ENCODE measurements at places on chromosomes 3 and 15.

DNA sequence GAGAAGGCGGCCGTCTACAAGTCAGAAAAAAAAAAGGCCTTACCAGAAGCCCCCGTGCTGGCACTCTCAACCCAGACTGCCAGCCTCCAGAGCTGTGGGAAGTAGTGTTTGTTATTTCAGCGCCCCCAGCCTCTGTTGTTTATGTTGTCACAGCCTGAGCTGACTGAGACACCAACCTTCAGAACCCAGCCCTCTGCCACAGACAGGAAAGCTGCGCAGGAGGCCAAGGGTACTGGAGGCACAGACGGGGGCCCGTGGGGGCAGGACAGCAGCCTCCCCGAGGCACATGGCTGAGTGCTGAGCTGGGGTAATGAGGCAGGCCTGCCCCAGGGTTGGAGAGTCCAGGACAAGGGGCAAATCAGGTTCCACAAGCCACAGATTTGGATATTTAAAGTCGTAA, 33.7 kb downstream of the HCN4 start:
- DNase-seq = no peak

DNA sequence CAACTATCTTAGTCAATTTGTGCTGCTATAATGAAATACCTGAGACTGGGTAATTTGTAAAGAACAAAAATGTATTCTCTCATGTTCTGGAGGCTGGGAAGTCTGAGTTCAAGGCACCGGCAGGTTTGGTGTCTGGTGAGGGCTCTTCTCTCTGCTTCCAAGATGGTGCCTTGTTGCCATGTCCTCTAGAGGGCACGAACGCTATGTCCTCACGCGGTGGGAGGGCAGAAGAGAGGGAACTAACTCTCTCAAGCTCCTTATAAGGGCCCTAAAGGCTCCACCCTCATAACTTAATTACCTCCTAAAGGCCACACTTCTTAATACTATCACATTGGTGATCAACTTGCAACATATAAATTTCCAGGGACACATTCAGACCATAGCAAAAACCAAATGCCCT, 108.4 kb downstream of the ADAMTSL3 start:
- DNase-seq = no peak

DNA sequence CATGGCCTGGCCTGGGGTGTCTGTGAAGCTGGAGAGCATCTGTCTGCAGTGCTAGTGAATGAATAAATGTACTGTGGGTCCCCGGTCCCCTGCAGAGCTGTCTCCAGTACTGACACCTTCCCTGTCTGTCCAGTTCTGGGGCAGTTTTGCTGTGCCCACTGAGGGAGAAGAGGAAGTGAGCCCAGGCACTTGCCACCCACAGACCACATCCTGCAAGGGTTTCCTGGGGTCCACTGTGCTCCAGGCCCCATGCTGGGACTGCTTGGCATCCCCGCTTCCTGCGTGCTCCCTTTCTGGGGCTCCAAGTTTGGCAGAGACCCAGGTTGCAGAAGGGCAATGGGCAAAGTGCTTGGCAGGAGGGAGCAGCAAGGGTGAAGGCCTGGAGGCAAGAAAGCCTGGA, 4.9 kb upstream of the SLC6A6 start:
- no peak for DNase-seq

- DNase-seq = no peak
These were observed 134.0 kb upstream of the IL12A start for GRCh38 chr3:159854500-159855124.

- no peak for DNase-seq
These were observed 41.6 kb downstream of the ZBTB38 start for GRCh38 chr3:141409940-141410241.

GRCh38 chr3:192408647-192409200, 318.6 kb downstream of the FGF12 start:
- DNase-seq = peak; percentile 32

GRCh38 chr3:56468184-56469106, at the start of gene ERC2:
TSS of gene ERC2 (minus strand) at chr3:56468467.
- DNase-seq = peak; percentile 76

GRCh38 chr3:182636646-182637045, 156.7 kb upstream of the ATP11B start:
- DNase-seq = no peak

DNA sequence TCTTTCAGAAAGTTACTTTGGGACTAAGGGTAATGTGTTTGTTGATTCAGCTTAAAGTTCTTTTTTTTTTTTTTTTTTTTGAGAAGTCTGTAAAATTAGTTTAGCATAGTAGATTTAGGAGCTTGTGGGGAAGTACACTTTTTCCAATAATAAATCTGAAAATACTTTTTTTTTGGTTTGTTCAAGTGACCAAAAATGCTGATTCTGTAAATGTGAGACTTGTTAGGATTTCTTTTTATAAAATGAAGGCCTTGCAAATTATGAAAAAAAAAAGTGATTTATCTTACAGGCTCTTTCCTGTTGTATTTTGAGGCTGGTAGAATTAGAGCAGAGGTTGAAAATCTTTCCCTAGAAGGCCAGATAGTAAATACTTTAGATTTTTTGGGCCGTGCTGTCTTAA, 7.6 kb downstream of the OXNAD1 start:
- no peak for DNase-seq

- no peak for DNase-seq
These were observed 448.5 kb downstream of the NAALADL2 start for GRCh38 chr3:175307642-175308041.

- DNase-seq = no peak
These were observed 7.9 kb downstream of the FAH start for GRCh38 chr15:80160570-80161156.

DNA sequence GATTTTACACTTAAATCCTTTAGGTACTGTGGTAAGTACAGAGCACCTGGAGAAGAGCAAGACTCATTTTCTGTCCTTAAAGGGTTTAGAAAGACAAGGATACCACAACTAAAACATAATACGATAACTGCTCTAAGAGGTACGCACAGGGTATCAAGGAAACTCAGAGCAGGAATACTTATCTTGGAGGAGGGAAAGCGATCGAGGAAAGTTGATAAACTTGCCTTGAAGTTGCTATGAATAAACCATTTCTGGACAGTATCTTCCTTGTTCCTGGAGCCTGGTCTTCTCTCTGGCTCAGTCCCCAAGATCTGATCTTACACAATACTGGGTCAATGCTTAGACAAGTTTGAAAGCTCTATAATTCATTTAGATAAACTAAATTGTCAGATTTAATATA, 17.6 kb upstream of the GATM start:
- no peak for DNase-seq

DNA sequence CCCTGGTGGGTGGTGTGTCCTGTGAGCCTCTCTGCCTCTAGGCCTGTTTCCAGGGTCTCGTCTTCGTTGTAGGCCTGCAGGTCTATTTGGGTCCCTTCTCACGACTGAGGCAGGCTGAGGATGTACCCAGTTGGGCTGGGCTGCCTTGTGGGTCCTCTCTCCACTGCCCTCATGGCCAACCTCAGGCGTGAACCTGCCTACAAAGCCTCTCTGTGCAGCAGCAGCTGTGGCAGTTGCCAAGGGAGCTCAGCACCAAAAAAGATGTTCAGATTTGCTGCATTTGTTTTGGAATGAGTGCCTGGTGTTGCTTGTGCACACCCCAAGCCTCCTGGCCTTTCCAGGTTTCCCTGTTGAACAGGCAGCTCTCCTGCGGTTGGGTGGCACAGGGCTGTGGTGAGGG, 13.4 kb downstream of the KLF13 start:
- DNase-seq = no peak

- peak; percentile 59 for DNase-seq
These were observed 142.8 kb downstream of the NUP210 start for GRCh38 chr3:13277196-13277813.

- DNase-seq = no peak
These were observed 149.8 kb downstream of the ROBO2 start for GRCh38 chr3:77189684-77190083.

GRCh38 chr3:174863488-174863887, 4.4 kb downstream of the NAALADL2 start:
- no peak for DNase-seq

DNA sequence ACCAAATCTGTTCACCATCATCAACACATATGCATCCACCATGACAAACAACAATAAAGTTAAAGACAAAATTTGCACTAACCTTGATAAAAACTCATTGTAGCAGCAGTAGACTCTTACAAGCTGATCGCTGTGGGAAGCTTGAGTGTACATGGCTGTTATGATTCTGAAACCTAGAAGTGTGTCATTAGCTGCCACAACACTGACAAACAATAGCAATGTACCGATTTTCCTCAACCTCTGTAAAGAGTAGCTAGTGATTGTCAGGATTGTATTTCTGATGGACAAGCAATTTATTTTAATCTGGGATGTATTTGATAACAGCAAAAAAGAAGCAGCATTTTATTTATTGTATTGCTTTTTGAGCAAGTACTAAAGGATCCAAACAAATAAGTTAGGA, 1357.7 kb downstream of the ROBO1 start:
- DNase-seq = no peak

DNA sequence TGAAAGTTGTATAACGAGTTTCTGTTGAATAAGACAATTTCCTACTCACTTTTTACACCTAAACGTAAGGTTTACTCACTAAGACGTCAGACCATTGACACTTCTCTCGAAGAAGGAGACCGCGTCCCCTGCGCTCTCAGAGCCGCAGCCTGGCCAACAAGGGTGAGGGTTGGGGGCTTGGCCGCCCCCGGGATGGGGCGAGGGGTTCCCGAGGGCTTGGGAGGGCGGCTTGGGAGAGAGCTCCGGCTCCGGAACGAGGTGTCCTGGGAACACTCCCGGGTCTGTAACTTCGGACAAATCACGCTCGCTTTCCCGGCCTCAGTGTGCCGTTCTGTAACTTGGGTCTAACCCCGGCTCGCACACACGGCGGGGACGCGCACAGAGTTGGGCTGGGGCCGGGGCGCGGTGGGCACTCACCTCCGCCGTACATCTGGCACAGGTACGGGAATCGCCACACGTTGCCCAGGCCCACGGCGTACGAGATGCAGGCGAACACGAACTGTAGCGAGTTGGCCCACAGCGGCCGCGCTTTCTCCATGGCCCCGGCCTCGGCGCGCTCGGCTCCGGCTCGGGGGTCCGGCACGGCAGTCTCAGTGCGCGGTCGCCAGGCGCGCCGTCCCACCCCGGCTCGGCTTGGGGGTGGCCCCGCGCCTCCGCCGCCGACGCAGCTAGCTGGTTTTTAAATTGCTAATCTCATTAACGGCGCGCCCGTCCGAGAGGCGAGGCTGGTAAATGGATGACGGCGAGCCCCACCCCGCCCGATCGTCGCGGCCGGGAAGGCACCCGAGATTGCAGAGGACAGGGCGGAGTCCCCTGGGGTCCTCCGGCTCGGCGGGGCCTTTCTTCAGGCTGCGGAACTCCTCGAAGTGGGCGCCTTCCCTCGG, at the start of gene SLC6A20:
TSS of gene SLC6A20 (minus strand) at position 655 of the 884 bp plus-strand sequence. CDS start at position 538, 117 bp downstream.
- DNase-seq = no peak

DNA sequence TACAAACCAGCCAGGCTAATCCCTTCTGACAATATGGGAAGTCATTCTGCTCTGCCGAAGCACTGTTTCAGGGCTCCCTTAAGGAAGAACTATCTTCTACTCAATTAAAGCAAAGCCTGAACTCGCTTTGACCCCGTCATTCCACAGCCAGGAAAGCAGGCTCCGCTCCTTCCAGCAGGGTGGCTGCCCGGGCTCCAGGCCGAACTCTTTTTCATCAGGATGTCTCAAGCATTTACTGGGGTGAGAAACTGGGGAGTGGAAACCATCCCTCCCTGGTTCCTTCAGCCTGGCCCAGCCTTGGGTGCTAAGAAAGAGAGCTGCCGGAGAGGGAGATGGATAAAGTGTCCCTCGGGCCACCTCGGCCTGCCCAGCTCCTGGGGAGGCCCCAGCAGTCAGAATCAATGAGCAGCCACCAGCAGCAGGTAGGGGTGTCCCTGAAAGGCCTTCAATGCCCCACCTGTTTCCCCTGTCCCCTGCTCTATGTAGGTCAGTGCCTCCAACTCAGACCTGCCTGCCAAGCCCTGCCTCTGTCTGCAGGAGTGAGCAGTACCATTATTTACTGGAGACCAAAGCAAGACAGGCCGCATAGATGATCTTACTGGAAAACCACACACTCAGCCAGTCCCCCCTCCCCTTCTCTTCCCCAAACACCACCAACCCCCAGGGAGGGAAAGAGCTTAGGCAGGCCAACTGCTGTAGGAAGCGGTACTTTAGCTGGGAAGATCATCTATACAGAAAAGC, 225.6 kb upstream of the TLE3 start:
- no peak for DNase-seq

- no peak for DNase-seq
These were observed 82.3 kb downstream of the CHSY1 start for GRCh38 chr15:101169495-101170071.

DNA sequence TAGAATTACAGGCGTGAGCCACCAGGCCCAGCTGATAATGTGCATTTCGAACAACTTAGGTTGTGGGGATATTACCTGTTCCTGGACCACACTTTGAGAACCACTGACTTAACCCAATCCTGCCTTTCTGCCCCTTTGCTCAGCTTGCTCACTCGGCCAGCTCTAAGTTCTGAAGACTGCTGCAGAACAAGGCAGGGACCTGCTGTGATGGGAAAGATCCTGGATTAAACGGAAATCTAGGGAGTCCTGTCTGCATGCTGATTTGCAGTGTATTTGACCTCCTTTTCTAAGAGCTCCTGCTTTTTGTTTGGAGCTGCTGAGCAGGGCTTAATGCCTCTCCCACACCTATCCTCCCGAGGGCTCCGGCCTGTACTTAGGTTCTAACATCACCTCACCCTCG, 2.9 kb downstream of the LTK start:
- DNase-seq = no peak

GRCh38 chr15:36940219-36940618, 160.1 kb downstream of the MEIS2 start:
- DNase-seq = no peak

GRCh38 chr15:85578941-85579701, 198.7 kb downstream of the AKAP13 start:
- DNase-seq = no peak

- DNase-seq = no peak
These were observed 56.3 kb downstream of the APBA2 start for GRCh38 chr15:28942046-28942445.

- no peak for DNase-seq
These were observed 160.0 kb downstream of the STT3B start for GRCh38 chr3:31692751-31693150.

- no peak for DNase-seq
These were observed 20.7 kb downstream of the EIF2A start for GRCh38 chr3:150567328-150567727.

DNA sequence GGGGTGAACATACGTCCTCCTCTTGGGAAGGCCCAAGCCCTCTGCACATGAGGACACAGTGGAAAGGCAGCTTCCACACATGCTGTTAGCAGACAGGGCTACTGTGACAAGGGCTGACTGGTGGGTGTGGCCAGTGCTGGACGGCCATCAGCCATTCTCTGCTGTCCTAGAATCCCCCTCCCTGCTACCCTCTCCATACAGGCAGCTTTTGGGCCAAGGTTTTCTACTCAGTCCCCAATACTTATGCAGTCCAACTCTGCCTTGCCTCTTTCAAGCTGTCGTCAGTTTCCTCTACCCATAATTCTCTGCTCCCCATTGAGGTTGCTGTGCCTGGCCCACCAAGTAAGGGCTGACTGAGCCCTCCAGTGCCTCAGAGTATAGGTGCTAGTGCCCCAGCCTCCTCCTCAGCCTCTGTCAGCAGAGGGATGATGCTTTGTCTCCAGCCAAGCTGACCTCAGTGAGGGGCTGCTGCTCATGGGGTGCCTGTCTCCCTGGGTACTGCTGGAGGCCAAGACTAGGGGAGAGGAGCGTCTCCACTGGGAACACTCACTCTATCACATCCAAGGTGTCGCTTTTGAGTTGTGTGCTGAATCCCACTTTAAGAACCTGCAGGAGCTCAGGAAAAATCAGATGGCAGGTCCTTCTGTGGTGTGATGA, 2.8 kb downstream of the LOXL1 start:
- no peak for DNase-seq

Measured in nucleus accumbens (tissue), 56 donors.